ENCODE measurements at places on chromosomes 5 and 9.
A peak's percentile ranks its signal among the peaks of the same experiment; 100 is the strongest.

- DNase-seq: no peak
Observed at GRCh38 chr9:14366076-14366475, 52.1 kb upstream of the NFIB start.

GRCh38 chr5:160787240-160787639, 64.8 kb downstream of the ATP10B start:
- no peak for DNase-seq

GRCh38 chr9:79221084-79221483, 350.7 kb upstream of the TLE4 start:
- DNase-seq: no peak

DNA sequence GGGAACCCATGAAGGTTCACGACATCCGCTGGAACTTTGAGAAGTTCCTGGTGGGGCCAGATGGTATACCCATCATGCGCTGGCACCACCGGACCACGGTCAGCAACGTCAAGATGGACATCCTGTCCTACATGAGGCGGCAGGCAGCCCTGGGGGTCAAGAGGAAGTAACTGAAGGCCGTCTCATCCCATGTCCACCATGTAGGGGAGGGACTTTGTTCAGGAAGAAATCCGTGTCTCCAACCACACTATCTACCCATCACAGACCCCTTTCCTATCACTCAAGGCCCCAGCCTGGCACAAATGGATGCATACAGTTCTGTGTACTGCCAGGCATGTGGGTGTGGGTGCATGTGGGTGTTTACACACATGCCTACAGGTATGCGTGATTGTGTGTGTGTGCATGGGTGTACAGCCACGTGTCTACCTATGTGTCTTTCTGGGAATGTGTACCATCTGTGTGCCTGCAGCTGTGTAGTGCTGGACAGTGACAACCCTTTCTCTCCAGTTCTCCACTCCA, 7.6 kb downstream of the GPX3 start:
- DNase-seq: no peak

DNA sequence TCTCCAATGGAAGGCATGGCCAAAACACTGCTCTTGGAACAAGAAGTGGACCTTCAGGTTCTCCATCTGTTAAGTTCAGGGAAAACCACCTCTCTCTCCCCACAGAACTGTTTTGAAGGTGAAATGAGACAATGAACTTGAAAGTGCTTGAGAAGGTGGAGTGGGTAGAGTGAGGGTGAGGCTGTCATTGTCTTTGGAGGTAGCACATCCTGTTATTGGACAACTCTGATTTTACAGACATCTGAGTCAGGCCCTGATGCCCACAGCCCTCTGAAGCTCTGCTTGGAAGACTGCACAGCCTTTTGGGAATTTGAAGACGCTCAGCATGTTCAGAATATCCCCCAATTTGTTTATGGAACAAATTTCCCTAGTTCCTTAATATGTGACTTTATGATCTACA, 27.6 kb upstream of the TEX48 start:
- DNase-seq: no peak

DNA sequence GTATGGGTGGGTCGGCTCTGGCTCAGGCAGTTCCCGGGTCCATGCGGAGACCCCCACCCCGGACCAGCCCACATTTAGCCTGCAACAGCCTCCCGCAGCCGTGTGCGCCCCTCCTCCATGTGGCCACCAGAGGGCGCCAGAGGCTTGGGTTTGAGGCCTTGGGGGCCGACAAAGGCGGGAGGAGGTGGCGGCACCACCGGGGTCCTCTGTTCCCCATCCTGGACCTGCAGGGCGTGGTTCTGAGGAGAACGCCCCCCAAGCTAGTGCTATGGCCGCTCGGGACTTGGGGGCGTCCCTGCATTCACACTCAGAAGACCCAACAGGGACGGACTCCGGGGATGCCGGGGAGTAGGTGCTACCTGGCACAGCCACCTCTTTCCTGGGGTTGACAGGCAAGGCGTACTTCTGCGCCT, 16.5 kb downstream of the ASS1 start:
- peak; percentile 14 for DNase-seq

DNA sequence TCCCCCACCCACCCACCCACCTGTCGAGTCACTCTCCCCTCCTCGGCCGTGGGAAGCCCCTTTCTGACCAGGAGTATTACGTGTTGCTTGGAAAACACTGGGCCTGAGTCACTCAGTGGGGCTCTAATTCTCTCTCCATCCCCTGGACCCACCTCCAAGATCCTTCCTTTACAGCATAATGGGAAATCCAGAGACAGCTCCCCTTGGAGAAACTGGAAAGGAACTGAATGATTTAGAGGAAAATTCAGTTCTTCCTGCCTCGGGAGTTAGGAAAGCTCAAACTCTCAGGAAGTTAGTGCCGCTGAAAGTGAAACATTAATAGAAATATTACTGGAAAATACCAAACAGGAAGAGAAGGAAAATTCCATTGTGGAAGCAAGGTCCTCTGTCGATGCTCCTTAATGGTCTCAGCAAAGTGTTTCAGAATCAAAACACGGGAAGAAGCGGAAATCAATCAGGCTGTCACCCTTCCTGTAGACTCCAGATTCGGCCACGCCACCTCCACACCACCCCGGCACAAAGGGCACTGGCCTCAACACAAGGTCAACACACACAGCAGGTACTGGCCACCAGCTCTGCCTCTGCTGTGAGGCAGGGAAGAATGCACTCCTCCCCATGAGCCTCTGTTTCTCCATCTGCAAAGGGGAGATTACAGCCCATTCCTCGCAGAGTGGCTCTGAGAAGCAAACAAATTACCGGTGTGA, 9.6 kb downstream of the SHB start:
- no peak for DNase-seq

GRCh38 chr5:134132372-134133187, 18.1 kb downstream of the TCF7 start:
- no peak for DNase-seq

GRCh38 chr9:32404856-32405255, 20.4 kb downstream of the ACO1 start:
- DNase-seq: no peak

- no peak for DNase-seq
Observed at GRCh38 chr9:4852419-4852818, 59.7 kb downstream of the RCL1 start.

DNA sequence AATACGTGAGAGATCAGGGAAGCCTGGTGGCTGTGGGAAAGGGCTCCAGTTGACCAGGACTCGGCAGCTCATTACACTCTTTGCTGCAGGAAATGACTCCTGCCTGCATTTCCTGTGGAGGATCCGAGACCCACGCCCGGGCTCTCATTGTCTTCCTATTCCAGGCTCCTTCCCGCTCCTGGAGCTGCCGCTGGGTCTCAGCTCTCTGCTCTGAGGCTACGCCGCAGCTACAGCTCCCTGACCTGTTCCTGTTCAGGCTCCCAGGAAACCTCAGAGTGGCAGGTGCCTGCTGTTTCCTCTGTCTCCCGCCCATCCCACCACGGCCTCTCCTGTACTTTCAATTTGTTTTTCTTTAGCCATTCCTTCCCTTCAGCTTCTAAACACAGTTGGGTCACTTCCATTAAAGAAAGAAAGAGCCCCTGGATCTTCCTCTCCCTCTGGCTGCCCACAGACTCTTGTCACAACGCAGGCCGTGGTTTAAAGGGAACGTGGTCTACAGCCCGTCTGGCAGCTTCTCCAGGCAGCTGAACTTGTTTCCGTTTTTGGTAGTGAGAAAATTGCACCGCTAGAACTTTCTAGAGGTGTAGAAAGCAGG, 71.5 kb downstream of the IL6ST start:
- DNase-seq: peak; percentile 59

DNA sequence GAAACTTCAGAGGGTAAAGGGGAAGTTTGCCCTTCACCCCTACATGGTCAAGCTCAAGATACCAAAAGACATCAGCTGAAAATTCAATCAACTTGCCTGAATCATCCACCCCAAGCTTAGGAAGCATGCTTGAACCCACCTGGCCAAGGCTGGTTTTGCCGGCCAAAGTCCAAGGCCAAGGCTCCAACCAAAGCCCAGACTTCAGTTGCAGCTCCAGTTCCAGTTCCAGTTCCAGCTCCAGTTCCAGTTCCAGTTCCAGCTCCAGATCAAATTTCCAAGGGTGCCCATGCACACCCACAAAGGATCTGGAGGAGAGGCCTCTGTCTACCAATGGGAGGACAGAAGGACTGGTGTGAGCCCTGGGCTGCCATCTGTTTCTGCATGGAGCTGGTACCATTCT, 4.6 kb upstream of the SERINC5 start:
- DNase-seq: no peak

GRCh38 chr9:135596211-135596610, 34.7 kb downstream of the PAEP start:
- DNase-seq: no peak

DNA sequence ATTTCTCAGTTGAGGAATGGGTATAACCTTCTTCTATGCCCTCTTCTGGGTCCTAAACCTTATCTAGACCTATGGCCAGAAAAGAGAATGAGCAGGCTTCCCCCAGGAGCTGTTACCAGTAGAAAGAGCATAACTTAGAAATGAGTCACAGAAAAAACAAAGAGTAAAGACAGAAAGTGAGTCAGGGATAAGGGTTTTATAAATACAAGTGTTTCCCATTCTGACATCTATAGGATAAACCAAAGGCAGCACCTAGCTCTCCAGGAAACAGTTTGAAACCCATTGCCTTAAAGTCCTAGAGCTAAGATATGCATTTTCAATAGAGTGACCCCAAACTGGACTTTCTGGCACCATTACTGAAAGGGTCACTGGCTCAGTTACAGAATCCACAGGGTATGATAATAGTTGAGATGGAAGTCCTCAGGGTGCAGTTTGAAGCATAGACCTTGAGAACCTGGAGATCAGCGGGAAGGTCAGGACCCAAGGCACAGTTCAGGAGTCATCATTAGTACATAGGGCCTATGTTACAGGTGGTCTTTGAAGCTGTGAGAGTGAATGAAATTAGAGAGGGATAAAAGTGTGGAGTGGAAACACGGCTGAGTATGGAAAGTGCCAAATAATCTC, 42.7 kb upstream of the LIFR start:
- DNase-seq: no peak

DNA sequence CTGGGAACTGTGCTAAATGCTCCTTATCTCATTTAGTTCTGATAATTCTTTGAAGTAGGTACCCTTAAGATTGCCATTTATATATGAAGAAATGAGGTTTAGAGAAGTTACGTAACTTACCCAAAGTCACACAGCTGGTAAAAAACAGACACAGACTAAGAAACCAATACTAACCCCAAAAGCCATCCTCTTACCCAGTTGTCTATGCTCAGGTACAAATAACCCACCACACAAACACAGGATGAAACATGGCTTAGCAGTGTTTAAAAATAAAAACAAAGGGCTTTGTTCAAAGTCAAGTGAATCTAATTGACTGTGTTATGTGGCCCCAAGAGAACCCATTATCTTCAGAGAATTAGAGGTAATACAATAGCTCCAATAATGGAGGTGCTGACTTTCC, 37.0 kb upstream of the IL7R start:
- DNase-seq: no peak

- DNase-seq: peak; percentile 19
Observed at GRCh38 chr9:68706363-68707201, 1.5 kb downstream of the PIP5K1B start.

DNA sequence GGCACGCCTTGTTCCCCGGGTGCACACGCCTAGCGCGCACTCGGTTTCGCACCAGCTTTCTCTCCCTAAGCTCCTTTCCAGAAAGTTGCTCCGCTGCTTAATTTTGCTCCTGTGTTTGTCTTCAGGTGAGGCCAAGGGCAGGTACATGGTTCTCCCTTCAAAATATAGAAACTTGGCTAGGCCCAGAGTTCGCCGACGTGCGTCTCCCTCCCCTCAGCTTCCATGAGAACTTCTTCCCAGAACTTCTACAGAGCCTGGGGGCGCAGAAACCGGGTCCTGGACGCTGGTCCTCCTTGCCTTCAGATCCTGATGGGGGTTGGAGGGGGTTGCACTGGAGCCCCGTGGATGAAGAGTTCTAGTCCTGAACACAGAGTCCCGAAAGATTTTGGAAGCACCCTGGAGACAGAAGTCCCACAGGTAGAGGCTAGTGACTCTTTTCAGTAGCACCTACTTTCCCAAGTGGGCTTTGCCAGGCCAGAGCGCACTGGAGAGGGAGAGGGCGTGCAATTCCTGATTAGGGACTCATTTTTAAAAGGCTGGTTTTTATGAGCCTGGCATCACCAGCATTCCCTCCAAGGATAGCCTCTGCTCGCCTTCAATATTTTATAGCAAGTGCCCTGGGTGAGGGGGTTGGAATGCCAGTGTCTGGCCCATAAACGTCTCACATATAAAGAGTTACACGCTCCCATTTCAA, 128.4 kb downstream of the TMEM174 start:
- DNase-seq: no peak

GRCh38 chr5:78701795-78702410, 53.3 kb upstream of the LHFPL2 start:
- no peak for DNase-seq

- no peak for DNase-seq
Observed at GRCh38 chr5:67051164-67051563, 145.4 kb downstream of the CD180 start.

DNA sequence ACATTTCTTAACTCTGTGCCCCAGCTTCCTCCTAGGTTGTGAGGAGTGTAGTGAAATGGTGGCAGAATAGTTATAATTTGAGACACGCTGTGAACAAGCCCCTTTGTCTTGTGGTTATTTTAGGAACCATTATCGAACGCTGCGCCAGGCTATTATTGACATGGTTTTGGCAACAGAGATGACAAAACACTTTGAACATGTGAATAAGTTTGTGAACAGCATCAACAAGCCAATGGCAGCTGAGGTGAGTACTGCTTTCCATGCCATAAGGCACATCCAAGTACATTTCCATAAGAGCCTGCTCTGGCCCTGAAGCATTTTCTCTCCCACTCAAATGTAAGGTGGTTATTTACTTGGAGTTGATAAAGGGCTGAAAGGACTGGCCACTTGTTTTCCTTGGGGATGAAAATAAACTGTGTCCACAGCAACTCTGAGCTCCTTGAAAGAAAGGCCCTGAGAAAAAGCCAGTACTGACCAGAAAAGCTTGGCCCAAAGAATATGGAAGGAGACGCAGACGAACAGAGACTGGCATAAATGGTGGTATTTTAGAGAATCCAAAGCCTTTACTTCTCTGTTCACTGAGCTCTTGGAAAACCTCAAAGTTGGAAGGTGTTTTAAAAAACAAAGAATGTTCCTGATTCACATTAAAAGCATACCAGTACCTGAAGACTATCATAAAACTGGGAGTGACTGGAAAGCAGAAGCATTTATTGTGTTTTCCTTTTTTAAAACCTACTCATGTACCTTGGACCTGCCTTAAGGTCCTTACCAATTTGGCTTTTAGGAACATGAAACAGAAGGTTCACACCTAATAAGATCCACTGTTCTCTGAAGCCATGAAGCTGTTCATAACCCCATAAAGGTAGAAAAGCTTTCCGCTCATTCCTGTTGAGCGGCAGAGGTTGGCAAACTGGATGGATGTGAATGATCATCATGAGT, 72.2 kb downstream of the WDR41 start:
- DNase-seq: no peak

GRCh38 chr5:107563959-107564544, 106.7 kb downstream of the EFNA5 start:
- no peak for DNase-seq

GRCh38 chr5:152259702-152260101, 145.4 kb downstream of the NMUR2 start:
- peak; percentile 25 for DNase-seq
